CD4-positive, alpha-beta T cell treated with Interleukin-6 at 100 ng/mL for 8 hours (primary cell): ENCODE measurements at places on chromosomes 4 and X.

GRCh38 chr4:109429545-109429944 lies 4.1 kb upstream of the SEC24B start:
- DNase-seq, result no peak

- DNase-seq, result no peak
Measured at GRCh38 chrX:153633048-153633447, 14.0 kb upstream of the DUSP9 start.

DNA sequence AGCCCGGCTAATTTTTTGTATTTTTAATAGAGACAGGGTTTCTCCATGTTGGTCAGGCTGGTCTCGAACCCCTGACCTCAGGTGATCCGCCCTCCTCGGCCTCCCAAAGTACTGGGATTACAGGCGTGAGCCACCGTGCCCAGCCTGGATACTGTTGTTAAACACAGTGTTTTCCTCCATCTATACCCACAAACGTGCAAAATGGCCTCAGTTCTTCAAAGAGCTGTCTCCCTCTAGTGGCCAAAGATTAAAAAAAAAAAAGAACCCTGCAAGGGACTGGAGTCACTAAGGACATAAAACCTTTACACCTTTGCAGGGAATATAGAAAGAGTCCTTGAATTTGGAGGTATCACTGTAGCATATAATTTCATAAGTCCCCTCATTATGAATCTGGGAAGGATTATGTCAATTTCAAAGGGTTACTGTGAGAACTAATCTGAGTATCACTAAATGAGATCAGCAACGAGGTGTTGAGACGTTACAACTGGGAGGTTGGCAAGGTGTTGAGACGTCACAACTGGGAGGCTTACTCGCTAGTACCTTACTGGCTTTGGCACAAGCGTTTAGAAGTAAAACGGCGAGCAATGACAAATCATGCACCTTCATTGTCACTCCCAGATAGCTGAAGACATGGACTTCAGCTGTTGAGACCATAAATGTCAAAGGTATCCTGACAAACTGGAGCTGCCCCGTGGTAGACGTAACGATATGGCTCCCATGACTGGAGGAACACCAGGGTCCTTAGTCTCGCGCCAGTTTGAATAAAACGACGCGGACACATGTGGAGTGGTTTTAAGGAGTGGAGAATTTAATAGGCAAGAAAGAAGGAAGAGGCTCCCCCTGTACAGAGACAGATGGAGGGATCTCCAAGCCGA lies 33.4 kb upstream of the ENPP6 start:
- DNase-seq, result peak; percentile 56

- no peak for DNase-seq
Measured at GRCh38 chrX:155966876-155967275, 30.6 kb upstream of the IL9R start.

- peak; percentile 34 for DNase-seq
Measured at GRCh38 chr4:110085131-110085530, 113.3 kb downstream of the ELOVL6 start.
